ENCODE measurements at places on chromosomes 6 and 20. TPM values are rescaled to one million over a fixed set of nuclear protein-coding genes. Genes with fewer than 3 reads are reported as not detected.

The MUC21 gene
- total RNA-seq, result not detected

DNA sequence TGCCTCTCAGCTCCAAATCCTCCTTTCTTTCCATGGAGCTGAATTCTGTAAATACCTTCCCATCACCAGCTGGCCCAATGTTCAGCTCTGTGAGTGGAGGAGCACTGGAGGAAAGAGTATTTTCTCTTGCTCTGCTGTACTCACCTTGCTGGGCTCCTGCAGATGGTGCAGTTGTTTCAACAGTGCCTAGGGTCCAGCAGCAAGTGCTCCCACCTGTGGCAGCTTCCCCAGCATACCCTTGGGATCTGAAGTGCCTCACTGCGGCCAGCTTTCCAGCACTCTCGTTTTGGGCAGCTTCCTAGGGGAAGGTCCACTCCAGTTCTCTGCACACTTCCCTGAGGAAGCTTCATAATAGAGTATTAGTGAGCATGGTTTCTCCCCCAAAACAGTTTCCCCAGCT lies 170.9 kb downstream of the ARHGAP18 start:
- no peak for DNase-seq

- no peak for DNase-seq
Measured at GRCh38 chr20:8918145-8918544, 150.7 kb upstream of the PLCB4 start.

The LY6G5C gene
- total RNA-seq, result 11.0 TPM

GRCh38 chr6:131717836-131718542 lies 7.2 kb upstream of the CTAGE9 start:
- no peak for DNase-seq

The PROKR2 gene
- not detected for total RNA-seq

DNA sequence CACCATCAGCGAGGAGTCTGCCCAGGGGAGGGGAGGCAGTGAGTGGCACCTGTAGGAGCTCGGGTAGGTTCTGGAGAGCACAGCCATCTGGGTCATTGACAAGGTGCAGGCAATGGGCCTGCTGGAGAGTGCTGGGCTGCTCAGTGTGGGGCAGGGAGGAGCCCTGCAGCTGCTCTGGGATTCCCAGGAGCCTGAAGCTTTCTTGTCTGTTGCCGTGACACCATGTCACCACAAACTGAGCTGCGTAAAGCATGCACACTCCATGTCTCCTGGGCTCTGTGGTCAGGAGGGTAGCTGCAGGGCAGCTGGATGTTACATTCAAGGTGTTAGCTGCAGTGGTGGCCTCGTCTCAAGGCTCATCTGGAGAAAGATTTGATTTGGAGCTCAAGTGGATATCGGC lies 4.5 kb upstream of the SLC22A1 start:
- no peak for DNase-seq

GRCh38 chr6:135354407-135354806 lies 143.1 kb downstream of the AHI1 start:
- DNase-seq, result no peak

DNA sequence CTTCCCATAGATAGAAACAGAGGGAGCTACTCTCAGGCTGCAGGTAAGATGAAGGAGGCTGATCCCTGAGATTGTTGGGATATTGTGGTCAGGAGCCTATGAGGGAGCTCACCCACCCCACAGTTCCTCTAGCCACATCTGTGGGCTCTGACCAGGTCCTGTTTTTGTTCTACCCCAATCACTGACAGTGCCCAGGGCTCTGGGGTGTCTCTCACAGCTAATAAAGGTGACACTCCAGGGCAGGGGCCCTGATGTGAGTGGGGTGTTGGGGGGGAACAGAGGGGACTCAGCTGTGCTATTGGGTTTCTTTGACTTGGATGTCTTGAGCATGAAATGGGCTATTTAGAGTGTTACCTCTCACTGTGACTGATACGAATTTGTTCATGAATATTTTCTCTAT lies 2.8 kb downstream of the HLA-F start:
- DNase-seq, result no peak

DNA sequence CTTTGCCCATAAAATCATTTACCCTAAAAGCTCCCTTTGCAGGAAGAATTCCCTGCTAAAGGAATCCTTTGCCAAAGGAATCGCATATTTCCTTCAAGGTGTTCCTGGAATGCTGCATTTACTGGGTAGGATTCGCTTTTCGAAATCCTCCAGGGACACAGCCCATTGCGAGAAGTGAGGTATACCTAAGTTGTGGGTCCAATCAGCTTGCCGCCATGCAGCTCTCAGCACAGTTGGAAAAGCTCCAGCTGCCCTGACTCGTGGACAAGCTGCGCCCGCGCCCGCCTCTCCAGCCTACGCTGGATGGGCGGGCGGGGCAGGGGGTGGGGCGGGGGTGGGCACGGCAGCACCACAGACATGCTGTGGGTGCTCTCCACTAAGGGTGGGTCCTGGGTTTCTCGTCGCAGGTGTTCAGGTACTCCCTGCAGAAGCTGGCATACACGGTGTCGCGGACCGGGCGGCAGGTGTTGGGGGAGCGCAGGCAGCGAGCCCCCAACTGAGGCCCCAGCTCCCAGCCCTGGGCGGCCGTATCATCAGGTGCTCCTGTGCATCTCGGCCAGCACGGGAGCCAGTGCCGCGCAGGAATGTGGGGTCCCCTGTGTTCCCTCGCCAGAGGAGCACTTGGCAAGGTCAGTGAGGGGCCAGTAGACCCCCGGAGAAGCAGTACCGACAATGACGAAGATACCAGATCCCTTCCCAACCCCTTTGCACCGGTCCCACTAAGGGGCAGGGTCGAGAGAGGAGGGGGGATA lies 1.4 kb downstream of the NNAT start:
- no peak for DNase-seq

The OVOL2 gene
- not detected for total RNA-seq

DNA sequence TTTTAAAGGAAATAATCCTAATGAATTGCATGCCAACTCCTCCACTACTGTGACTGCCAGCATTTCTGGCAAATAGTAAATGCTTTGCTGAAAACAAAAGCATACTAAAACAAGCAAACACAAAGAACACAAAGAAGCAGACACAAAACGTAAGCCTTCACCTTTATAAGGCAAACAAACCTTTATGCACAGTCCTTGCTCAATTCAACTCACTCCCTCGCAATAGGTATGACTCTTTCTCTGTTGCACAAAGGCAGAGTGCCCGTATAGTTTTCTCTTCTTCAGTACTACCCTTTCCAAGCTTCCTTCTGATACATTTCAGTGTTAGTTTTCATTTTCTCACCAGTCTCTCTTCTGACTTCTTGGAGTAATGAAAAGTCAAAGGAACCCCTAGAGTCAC lies 63.9 kb downstream of the PDE10A start:
- DNase-seq, result no peak

The HTR1E gene
- total RNA-seq, result not detected

The BRPF3 gene
- total RNA-seq, result 54.1 TPM

GRCh38 chr6:111356551-111356950 lies 126.5 kb downstream of the REV3L start:
- DNase-seq, result no peak

GRCh38 chr20:57435498-57436222 lies 44.5 kb downstream of the RBM38 start:
- no peak for DNase-seq

- DNase-seq, result no peak
Measured at GRCh38 chr6:160881148-160881808, 110.3 kb upstream of the MAP3K4 start.

GRCh38 chr6:150721418-150722266 lies 122.0 kb downstream of the PLEKHG1 start:
- no peak for DNase-seq

The GNAS-AS1 gene
- 3.8 TPM for total RNA-seq

The DLK2 gene
- 1.6 TPM for total RNA-seq

GRCh38 chr6:154341336-154341735 lies 15.3 kb downstream of the IPCEF1 start:
- DNase-seq, result no peak

DNA sequence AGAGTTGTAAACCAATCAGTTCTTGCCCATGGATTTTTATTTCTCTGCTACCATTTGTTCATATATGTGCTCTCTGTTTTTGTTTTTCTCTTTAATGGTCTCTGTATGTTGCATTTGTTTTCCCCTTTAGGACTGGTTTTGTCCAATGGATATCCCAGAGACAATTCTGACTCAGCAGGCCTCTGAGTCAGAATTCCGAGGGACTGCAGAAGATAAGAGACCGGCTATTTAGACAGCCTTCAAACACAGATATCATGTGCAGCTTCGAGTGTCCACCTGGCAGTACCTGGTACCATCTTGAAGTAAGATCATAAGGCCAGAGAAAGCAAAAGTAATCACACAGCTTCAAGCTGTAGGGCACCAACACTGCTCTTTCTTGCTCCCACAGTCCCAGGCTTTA lies 125.5 kb downstream of the ELOVL4 start:
- DNase-seq, result no peak

DNA sequence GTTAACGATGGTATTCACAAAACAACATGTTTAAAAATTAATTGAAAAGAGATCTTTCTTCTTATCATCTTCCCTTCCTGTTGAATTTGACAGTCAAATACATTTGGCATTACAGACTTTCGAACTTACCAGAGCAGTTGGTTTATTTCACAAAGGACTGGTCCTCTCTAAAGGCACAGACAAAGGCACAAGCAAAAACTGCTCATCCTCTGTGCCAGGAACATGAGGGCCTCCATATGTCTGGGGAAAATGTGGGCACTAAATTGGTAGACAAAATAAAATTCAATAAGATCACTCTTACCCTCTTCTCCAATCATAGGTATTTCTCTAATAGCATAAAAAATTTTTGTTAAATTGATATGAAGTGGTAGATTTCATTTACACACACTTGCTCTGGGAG lies 40.4 kb downstream of the SYNE1 start:
- no peak for DNase-seq

- DNase-seq, result no peak
Measured at GRCh38 chr6:169555971-169556617, 145.7 kb downstream of the WDR27 start.

The SIRPB1 gene
- total RNA-seq, result 0.77 TPM

DNA sequence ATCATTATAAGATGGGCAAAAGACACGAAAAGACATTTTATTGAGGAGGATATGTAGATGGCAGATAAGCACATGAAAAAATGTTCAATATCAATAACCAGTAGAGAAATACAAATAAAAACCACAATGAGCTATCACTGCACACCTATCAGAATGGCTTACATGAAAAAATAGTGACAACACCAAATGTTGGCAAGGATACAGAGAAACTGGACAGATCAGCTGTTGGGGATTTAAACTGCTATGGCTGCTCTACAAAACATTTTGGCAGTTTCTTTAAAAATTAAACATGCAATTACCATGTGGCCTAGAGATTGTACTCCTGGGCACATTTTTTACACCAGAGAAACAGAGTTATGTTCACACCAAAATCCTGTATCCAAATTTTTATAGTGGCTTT lies 172.7 kb upstream of the TENT5A start:
- DNase-seq, result no peak

The APCDD1L gene
- total RNA-seq, result not detected

The DZANK1 gene
- total RNA-seq, result 8.0 TPM

DNA sequence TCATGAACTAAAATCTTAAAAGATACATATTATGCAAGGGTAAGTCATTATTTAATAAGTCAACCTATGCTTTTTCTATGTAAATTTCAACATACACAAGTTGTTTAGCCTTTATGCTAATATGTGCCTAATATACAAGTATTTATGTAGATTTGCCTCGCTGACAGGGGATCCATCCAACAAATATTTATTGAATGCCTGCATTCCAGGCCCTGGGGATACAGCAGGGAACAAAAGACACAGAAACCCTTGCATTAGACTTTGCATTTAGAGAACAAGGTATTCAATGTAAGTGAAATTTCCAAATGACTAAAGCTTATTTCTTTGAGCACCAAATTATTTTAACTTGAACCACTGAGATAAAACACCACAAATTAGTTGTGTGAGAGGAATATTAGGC lies 19.1 kb downstream of the SERINC1 start:
- DNase-seq, result no peak

The PI16 gene
- total RNA-seq, result not detected

The PLAGL2 gene
- total RNA-seq, result 70.4 TPM

- DNase-seq, result no peak
Measured at GRCh38 chr6:118663993-118664985, 12.9 kb upstream of the CEP85L start.

- DNase-seq, result no peak
Measured at GRCh38 chr20:35611482-35611881, 4.1 kb upstream of the SPAG4 start.

GRCh38 chr20:33423141-33423834 lies 20.3 kb downstream of the SNTA1 start:
- DNase-seq, result no peak

DNA sequence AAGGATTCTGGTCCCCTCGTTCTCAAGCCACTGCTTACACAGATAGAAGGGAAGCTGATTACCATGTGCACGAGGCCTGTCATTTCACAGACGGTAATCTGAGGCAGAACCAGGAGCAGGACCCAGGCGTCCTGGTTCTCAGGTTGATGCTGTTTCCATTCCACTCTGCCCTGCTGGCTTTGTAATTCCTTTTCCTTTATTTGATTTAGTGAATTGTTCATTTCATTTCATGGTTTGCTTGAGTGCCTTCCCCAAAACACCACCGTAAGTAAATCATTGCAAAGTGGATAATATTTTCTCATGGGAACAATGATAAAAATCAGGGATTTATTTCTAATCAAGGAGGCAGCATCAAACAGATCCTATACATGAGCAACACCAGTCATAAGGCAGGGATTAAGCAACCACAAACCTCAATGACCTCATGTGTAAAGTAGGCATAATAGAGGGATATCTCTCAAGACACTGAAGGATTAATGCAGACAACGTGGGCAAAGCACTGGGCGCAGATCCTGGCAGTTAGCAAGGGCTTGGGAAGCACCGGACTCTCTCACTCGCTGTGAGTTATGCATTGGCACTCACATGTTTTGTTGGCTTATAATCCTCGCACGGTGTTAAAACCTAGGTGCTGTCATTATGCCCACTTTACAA lies 229.5 kb upstream of the FOXQ1 start:
- no peak for DNase-seq

DNA sequence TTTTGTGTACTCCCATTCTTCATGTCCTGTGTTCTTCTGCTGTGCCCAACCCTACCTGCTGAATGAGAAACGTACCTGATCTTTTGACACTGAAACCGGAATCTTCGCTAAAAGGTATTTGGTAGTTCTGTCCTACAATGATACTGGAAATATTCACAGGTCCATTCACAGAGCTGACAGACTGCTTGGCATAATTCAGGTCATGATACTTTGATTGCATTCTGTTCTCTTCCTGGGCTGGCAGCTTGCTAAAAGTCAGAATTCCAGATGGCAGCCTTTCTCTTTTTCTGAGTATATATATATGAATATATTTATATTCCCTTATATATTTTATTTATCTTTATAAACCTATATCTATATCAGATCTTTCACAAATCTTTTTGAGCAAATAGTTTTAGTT lies 375.1 kb downstream of the PHF3 start:
- DNase-seq, result no peak

- no peak for DNase-seq
Measured at GRCh38 chr6:134453792-134454510, 136.0 kb upstream of the SGK1 start.

- DNase-seq, result no peak
Measured at GRCh38 chr6:49038294-49038822, 424.7 kb downstream of the MMUT start.

- DNase-seq, result no peak
Measured at GRCh38 chr20:17295151-17295726, 68.4 kb downstream of the PCSK2 start.

GRCh38 chr6:96153775-96154174 lies 138.0 kb downstream of the FUT9 start:
- DNase-seq, result no peak

GRCh38 chr20:42442716-42443115 lies 747.0 kb downstream of the PTPRT start:
- no peak for DNase-seq

All from neural crest cell (in vitro differentiated cells).